ENCODE measurements at places on chromosomes 6 and 20.

- peak; percentile 53 for DNase-seq
Observed at GRCh38 chr6:42278131-42278853, 60.6 kb upstream of the MRPS10 start.

DNA sequence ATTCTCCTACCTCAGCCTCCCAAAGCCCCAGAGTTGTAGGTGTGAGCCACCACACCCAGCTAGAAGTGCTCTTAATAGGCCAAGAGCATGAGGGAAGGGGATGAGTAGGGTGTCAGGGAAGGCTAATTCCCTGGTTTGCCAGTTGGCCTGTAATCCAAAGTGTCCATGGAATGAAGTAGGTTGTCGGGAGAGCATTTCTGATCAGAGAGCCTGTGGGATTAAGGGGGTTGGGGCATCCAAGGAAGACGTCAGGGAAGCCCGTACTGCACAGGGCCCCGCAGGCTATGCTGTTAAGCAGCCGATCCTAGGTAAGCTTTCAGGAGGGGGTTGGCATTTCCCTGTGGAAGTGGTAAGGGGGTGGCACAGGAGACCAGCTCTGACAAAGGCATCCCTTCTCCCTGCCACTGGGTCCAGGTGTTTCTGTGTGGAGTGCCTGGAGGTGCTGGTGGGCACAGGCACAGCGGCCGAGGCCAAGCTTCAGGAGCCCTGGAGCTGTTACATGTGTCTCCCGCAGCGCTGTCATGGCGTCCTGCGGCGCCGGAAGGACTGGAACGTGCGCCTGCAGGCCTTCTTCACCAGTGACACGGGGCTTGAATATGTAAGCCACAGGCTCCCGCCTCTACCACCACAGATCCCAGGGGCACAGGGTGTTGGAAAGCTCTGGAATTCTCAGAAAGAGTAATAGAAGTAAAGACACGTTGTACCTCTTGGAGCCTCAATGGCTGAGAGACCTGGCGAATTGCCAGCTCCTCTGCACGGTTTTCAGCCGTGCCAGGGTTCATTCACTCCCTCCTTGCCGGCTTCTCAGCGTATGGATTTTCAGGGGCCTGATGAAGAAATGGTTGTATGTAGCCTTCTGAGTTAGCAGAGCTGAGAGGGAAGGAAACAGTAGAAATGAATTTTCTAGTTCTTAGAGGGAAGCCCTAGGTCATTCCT, 21.4 kb upstream of the MAPRE1 start:
- no peak for DNase-seq

DNA sequence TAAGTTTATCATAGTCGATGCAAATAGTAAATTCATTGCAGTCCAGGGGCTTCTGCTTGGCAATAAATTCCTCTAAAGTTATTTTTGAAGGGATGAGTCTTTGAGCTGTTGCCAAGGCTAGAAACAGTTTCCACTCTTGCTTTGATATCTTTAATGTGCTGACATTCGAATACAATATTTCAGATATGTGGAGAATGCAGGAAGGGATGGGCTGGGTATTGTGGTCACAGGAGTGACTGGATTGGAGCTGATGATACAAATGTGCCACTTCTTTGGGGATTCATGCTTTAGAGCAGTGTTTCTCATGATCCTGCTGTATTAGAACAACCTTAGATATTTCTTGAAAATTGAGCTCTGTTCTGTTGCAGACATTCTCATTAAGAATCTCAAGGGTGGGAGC, 139.0 kb downstream of the PRDM13 start:
- DNase-seq = no peak

DNA sequence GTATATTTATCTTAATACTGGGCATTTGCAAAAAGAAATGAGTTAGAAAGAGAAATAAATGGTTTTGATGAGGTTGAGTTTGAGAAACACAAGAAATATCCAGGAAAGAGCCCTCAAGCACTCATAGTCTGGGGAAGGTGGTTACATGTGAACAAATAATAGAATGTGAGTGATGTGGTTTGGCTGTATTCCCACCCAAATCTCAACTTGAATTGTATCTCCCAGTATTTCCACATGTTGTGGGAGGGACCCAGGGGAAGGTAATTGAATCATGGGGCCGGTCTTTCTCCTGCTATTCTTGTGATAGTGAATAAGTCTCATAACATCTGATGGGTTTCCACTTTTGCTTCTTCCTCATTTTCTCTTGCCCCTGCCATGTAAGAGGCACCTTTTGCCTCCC, 334.1 kb downstream of the COL12A1 start:
- DNase-seq = no peak

GRCh38 chr6:73644941-73645591, 8.7 kb downstream of the SLC17A5 start:
- DNase-seq = no peak

DNA sequence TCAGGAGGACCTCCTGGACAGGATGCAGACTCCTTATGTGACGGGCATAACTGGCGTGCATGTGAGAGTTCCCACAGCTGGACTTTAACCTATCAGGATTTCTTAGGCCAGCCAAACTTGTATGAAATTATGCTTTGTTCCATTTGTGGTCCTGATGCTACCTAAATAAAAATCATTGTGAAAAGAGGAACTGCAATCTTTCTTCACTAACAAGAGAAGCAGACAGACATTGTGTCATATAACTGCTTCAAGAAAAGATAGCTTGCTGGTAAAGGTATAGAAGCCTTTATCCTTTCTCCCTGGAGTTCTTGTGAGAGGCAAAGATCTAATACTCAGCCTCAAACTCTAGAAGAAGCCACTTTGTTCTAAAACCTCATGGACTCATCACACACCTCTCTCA, 87.5 kb upstream of the ENPP5 start:
- no peak for DNase-seq

- peak; percentile 64 for DNase-seq
Observed at GRCh38 chr6:107957308-107957908, 600 bp downstream of the SEC63 start.

GRCh38 chr6:4322134-4322845, 186.9 kb upstream of the ECI2 start:
- no peak for DNase-seq

- DNase-seq = no peak
Observed at GRCh38 chr6:83199863-83200225, 6.7 kb downstream of the RWDD2A start.

- DNase-seq = no peak
Observed at GRCh38 chr6:74742793-74743508, 462.9 kb downstream of the COL12A1 start.

GRCh38 chr20:63053432-63054102, 46.8 kb upstream of the BHLHE23 start:
- DNase-seq = no peak

DNA sequence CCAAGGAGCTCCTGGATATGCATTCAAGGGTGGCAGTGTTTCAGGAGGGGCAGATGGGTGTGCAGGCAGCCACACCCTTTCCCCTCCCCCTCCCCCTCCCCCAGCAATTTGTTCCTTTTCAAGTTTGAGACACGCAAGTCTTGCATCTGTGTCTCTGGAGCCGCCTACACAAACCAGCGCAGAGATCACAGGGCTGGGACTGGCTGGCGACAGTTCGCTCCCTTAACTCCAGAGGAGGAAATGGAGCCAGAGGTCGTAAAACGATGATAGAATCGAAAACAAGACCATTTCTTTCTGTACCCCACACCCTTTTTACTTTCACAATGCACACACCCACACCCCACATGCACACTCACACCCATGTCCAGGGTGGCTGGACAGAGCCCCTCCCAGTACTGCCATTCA, 163.1 kb downstream of the LY86 start:
- peak; percentile 46 for DNase-seq

DNA sequence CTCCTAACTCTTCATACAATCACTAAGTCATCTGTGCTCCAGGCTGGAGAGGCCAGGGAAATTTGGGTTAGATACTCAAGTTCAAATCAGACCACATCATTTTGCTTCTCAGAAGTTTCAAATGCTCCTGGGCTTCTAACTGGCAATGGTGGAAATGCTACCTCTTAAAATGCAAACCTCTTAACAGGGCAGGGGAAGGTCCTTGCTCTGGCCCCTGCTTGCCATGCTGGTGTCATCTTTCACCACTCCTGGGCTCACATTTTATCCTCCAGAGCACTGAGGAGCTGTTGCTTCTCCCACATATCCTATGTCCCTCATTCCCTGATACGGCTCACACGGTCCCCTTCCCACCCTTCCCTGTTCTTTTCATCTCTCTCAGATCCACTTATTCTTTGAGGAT, 41.8 kb upstream of the NT5E start:
- DNase-seq = no peak

All from CD4-positive, alpha-beta T cell treated with Interleukin-6 for 4 hours (primary cell).